Mesothelial cell of epicardium (in vitro differentiated cells): ENCODE measurements at places on chromosomes 6 and 20.

DNA sequence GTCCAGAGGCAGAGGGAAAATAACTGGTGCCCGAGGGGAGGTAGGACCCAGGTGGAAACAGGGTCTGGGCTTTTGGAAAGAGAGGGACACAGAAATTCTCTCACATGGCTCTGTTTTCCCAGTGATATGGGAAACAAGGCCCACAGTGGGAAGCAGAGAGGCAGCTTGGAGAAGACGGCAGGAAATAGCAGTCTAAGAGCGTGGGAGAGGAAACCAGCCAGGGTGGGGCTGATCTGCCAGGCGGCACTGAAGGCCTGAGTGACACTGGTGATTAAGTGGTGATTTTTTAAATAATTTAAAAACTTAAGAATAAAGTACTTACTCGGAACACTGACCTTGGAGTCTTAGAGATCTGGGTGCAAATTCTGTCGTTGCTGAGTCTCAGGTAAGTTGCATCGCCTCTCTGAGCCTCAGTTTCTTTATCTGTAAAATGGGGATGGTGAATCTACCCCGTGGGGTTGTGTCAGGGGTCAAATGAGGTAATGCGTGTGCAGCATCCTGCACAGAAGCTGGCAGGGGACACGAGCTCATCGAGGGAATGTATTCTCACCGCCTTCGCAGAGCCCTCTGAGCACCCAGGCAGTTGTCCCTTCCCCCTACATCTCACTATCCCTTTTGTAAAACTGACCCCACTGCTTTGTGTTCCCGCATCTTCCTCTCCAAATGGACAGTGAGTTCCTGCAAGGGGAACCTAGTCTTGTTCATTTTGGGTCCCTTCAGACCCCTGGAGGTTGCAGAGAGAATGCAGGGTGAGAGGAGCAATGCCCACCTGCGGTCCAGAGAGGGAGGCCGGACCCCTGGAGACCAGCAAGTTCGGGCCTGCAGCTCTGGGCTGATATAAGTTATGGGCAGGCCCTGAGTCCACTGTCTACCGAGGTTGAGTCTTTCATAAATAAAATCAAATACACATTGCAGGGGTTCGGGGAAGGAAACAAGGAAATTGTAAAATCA is 228.6 kb upstream of the PMEPA1 start:
- peaks cover 13% of the 10 kb centered on the region for H3K4me1 ChIP-seq
- no peak for DNase-seq
- H3K27me3 ChIP-seq: peaks cover 18% of the 10 kb centered on the region
- peak overlapping the region; percentile 57 for H3K27ac ChIP-seq

DNA sequence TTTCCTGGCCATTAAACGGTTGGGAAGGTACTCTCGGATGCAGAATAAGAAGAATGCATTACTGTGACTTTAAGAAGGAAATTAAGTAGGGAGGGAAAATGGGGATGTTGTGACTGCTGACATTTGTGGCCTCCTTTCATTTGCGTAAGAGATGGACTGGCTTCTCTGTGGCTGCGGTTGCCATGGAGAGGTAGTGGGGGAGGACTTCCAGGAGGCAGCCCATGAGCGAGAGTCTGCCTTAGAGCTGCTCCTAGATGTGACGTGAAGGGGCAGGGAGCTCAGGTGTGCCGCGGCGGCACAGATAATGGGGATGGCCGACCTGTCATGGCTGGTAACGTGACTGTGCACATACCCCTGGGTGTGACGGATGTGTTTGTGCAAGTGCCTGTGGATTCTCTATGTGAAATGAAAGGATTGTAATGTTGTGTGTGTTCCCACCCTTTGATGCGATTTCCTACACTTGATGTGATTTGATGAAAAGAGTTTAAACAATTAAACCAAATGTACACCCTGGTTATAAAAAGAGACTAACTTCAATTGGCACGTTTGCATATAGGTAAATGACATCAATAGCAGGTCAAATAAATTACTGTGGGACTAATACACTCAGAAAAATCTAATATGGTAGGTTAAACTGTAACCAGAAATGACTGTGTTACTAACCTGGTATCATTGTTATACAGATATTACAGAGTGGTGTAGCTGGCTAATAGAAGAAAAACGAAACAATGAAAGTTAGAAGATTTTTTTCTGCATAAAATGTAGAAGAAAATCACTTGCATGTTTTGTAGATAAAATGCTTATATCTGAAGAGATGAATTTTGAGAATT is 48.9 kb downstream of the HIVEP1 start:
- no peaks in the 10 kb centered on the region for H3K36me3 ChIP-seq
- DNase-seq: no peak
- H3K27ac ChIP-seq: no peak overlapping the region
- H3K27me3 ChIP-seq: no peaks in the 10 kb centered on the region
- peak overlapping the region; percentile 18 for H3K4me3 ChIP-seq
- peaks cover 25% of the 10 kb centered on the region for H3K4me1 ChIP-seq

DNA sequence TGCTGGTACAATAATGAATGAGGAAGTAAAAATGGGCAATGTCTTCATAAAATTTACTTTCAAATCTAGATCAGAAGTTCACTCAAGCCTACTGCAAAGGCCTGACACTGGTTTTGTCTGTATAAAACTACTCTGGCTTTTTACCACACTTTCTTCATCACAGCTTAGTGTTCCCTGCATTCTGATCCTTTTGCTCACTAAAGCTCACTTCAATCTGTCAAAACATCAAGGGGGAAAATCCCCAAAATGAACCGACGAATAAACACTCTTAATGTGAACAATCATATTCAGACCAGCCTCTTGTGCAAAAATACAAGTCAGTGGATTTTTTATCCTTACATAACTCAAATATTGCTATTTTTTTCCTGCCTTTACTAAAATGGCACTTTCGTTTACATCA is 98.5 kb downstream of the PRDM1 start:
- DNase-seq: no peak
- H3K4me1 ChIP-seq: no peaks in the 10 kb centered on the region
- H3K27me3 ChIP-seq: no peaks in the 10 kb centered on the region
- H3K27ac ChIP-seq: no peak overlapping the region

- peaks cover 18% of the 10 kb centered on the region for H3K36me3 ChIP-seq
- H3K27me3 ChIP-seq: no peaks in the 10 kb centered on the region
- peak overlapping the region; percentile 59 for H3K27ac ChIP-seq
- DNase-seq: no peak
- peaks cover 14% of the 10 kb centered on the region for H3K4me1 ChIP-seq
Observed at GRCh38 chr6:7216941-7217621, 95.9 kb downstream of the SSR1 start.

DNA sequence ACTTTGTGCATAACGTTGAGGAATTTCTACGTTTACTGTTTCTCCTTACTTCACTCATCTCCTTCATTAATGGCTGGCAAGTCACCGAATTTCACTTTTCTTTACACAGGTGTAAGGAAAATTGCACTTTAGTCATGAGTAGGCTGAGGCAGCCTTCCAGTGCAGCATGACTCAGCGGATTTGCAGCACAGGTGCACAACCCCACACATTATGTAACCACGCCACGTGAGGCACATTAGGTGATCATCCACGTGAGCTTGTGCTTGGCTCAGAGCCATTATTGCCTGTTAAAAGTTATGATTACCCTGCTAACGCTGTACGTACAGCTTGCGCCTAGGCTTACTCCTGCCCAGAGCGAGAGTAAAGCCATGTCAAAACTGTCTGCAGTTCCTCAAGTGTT is 158.8 kb downstream of the NKAIN2 start:
- no peak overlapping the region for H3K4me3 ChIP-seq
- peaks cover 6% of the 10 kb centered on the region for H3K27me3 ChIP-seq
- DNase-seq: no peak
- no peak overlapping the region for H3K27ac ChIP-seq
- H3K36me3 ChIP-seq: no peaks in the 10 kb centered on the region

GRCh38 chr6:125224231-125224861 is 70.8 kb downstream of the TPD52L1 start:
- peaks cover 69% of the 10 kb centered on the region for H3K4me1 ChIP-seq
- peak overlapping the region; percentile 87 for H3K27ac ChIP-seq
- no peak for DNase-seq

DNA sequence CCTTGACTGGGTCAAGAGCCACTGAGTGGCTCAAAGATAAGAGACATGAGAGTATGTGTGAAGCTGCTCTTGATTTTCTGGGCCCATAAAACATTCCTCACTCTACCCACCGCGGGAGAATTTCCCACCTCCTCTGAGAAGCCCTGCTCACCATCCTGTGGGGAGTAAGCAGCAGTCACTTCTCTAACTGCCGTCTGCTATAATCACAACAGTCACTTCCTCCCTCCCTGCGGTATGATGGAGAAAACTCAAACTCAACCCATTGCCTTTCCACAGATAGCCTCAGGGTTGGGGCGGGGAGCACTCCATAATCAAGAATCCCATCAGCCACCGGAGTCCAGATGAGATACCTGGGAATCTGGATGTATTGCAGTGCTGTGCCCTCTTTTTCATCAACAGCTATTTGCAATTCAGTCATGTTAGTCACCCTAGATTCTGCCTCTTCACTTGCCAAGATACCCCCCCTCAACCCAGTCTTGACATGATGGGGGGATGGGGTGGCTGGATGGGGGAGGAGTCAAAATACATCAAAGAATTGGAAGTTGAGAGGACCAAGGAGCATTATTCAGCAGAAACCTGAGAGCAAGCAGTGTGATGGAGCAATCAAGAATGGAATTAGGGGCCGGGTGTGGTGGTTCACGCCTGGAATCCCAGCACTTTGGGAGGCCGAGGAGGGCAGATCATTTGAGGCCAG is 5.1 kb downstream of the MOCS1 start:
- H3K4me1 ChIP-seq: peaks cover 4% of the 10 kb centered on the region
- H3K36me3 ChIP-seq: no peaks in the 10 kb centered on the region
- no peak overlapping the region for H3K4me3 ChIP-seq

DNA sequence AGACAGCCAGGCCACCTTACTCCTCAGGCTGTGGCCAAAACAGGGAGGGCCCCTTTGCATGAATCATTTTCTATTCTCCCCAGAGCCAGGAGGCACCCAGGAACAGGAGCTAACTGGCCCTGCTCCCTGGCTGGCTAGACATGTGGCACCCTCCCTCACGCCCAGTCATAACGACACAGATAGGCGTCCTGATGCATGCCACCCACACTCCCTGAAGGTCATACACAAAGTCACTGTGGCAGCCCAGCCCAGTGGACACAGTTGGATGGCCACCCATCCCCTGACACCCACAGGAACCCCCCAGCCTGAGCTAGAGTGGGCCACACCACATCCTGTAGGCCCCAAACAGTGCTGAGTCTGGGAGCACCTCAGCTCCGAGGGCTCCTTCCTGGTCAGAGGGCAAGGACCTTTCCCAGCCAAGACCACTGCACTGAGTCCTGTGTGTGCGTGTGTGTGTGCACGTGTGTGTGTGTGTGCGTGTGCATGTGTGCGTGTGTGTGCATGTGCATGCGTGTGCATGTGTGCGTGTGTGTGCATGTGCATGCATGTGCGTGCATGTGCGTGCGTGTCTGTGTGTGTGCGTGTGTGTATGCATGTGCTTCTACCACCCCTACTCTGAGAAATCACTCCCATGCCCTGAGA is 21.6 kb downstream of the TFEB start:
- no peaks in the 10 kb centered on the region for H3K36me3 ChIP-seq
- H3K27me3 ChIP-seq: peaks cover 8% of the 10 kb centered on the region
- DNase-seq: no peak
- no peak overlapping the region for H3K27ac ChIP-seq

DNA sequence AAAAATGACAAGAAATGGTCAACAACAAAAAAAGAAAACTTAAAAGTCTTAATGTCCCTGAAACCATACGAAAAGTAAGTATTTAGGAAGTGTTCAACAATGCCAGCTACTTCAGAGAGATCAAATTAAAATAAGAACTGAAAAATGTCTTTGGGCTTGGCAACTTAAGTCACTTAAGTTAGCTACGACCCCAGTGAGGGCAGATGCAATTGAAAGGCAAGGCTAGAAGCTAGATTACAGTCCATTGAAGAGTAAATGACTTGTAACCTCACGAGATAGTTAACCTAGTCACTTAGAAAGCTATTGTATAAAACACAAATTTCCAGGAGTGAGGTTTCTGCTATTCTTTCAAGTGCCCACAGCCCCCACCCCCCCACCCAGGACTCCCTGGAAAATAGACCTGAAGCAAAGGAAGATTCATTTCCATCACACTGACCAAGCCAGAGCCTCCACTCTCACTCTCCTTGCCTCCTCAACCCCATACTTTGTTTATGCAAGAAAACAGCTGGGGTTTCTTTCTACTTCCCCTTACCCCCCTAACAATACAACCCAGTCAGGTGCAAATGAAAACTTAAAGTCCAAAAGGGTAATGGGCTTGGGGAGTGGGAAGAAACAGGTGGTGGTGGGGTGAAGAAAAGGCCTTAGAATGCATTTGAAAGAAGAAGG is 14.6 kb downstream of the RTN4IP1 start:
- H3K4me1 ChIP-seq: no peaks in the 10 kb centered on the region
- no peak for DNase-seq
- no peaks in the 10 kb centered on the region for H3K27me3 ChIP-seq
- H3K4me3 ChIP-seq: no peak overlapping the region
- H3K27ac ChIP-seq: no peak overlapping the region

- DNase-seq: no peak
- no peaks in the 10 kb centered on the region for H3K27me3 ChIP-seq
- H3K36me3 ChIP-seq: no peaks in the 10 kb centered on the region
- H3K4me1 ChIP-seq: peaks cover 31% of the 10 kb centered on the region
Observed at GRCh38 chr6:53584726-53585125, 39.8 kb upstream of the GCLC start.

DNA sequence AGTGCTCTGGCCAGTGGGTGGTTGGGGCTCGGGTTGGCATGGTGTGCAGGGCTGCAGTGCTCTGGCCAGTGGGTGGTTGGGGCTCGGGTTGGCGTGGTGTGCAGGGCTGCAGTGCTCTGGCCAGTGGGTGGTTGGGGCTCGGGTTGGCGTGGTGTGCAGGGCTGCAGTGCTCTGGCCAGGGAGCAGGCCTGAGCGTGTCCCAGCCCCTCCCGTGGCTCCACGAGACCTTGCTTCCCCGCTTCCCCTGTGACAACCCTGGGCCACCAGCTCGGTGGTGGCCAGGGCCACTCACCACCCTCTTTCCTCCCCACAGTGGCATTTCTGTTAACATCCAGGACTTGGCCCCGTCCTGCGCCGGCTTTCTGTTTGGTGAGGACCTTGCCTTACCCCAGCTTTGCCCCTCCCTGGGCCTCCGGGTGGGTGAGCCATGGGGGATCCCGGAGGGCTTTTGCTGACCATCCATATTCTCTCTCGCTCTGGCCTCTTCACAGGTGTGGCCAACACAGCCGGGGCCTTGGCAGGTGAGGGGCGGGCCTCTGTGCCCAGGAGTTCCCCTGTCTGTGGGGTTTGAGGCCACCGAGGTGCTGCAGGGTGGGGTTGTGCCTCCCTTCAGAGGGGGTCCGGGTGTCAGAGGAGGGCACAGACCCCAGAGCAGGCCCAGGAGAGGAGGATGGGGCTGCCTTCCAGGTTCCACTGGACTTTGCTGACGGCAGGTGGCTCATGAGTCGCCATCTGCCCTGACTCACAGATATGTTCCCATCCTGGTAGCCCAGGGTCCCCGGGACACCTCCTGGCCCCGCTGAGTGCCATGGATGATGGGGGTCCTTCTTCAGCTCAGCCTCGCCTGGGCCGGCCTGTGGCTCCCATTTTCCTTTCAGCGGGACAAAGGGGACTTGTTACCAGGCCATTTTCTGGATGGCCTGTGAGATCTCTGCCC is 14.0 kb downstream of the SLC17A9 start:
- no peak overlapping the region for H3K27ac ChIP-seq
- no peak overlapping the region for H3K4me3 ChIP-seq
- DNase-seq: no peak
- peaks cover 4% of the 10 kb centered on the region for H3K4me1 ChIP-seq

- DNase-seq: no peak
- H3K36me3 ChIP-seq: peaks cover 9% of the 10 kb centered on the region
- H3K27ac ChIP-seq: peak overlapping the region; percentile 47
- H3K4me3 ChIP-seq: no peak overlapping the region
- H3K27me3 ChIP-seq: no peaks in the 10 kb centered on the region
Observed at GRCh38 chr6:149696901-149697300, 21.0 kb downstream of the LATS1 start.
